ENCODE measurements at places on chromosomes 7 and 10.

GRCh38 chr7:71553306-71553705 is 421.4 kb downstream of the GALNT17 start:
- no peak for DNase-seq

GRCh38 chr10:43922335-43923280 is 273.9 kb upstream of the ZNF32 start:
- DNase-seq: no peak

- no peak for DNase-seq
Observed at GRCh38 chr10:129219364-129219763, 247.7 kb upstream of the MGMT start.

GRCh38 chr7:35992436-35992835 is 160.6 kb upstream of the EEPD1 start:
- no peak for DNase-seq
